ENCODE measurements at places on chromosomes 5 and 9. TPM values are rescaled to one million over a fixed set of nuclear protein-coding genes. Genes with fewer than 3 reads are reported as not detected.

GRCh38 chr9:111016426-111017045 lies 21.7 kb downstream of the LPAR1 start:
- DNase-seq: no peak

The MOB3B gene
- total RNA-seq: 6.4 TPM

The NRARP gene
- total RNA-seq: 6.1 TPM

- DNase-seq: no peak
These were observed 47.8 kb upstream of the RAPGEF6 start for GRCh38 chr5:131682826-131683225.

GRCh38 chr5:57324861-57325260 lies 151.0 kb downstream of the GPBP1 start:
- no peak for DNase-seq

GRCh38 chr5:131242728-131243255 lies 21.1 kb upstream of the CDC42SE2 start:
- DNase-seq: no peak

DNA sequence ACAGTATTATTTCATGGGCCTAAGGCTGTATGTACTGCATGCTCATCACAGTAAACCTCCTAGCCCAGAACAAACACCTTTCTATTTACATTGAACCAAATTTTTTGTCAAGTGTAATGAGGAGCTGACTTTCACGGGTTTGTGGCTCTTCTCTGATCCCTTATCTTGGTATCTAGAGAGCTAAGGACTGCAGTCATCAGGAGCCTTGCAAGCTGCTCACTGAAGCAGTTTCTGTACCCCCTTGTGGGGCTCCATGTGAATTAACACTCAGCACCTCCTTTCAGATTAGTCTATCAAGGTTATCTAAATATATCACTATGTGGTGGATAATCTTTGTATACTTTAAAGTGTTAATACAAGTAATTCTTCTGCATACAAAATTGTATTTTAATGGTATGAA lies 108.2 kb downstream of the AUH start:
- no peak for DNase-seq
